Activated CD4-positive, alpha-beta T cell treated with anti-CD3 and anti-CD28 coated beads for 1 hour (primary cell): ENCODE measurements at places on chromosomes 6 and 20.

DNA sequence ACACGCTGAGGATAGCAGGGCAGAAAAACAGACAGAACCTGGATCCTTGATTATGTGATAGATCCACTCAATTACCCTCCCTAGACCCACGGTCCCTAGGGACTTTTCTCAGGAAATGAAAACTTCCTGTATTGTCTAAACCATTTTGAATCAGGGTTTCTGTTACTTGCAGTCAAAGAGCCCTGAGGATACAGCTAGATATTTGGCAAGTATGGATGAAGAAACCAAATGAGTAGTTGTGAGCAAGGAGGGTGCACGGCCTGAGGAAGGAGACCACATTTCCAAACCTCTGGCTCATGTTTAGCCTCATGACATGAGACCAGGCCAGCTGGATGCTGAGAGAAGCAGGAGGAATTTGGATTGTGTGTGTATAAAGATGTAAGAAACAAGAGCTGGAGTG is 91.6 kb downstream of the MRPL14 start:
- no peak for DNase-seq

GRCh38 chr6:165849534-165850430 is 186.7 kb upstream of the PDE10A start:
- DNase-seq: no peak

GRCh38 chr6:139311831-139312230 is 20.0 kb upstream of the TXLNB start:
- no peak for DNase-seq

DNA sequence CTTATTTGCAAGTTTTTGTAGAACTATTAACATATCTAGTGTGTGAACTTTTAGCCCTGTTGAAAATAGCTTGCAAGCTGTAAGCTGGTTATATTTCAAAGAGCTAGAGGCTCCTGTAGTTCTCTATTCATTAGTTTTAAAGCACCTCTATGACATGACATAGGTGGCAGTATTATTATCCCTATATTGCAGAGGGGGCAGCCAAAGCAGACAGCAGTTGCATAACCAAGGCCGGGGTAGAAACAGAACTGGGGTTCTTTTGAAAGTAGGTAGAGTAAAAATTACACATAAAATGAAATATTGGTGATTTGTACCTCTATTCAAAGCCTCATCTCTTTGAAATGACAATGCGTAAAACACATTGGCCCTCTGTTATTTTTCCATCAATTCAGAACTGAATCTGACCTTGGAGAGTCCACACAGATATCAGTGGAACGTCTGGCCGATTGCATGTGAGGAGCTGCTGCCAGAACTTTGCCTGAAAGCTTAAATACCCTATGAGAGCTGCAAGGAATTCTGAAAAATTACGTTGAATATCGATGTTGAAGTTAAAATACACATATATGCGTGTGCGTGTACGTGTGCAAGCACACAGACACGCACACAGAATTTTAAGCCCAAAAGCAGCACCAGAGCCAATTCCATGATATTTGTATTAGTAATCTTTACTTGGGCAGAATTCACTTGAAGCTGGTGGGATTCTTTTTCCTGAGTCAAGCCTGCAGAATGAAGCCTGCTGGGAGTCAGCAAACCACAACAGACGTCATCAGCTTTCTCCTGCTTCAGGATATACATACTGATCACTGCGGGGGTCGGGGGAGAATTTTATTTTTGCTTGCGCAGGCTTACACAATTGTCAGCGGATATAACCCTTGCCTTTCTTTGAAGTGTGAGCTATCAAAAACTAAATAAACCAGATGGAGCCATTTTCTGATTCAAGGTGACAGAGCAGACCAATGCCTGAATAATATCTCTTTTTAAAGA is 163.2 kb downstream of the PDE7B start:
- DNase-seq: no peak

- no peak for DNase-seq
Measured at GRCh38 chr6:79895382-79896074, 51.8 kb downstream of the ELOVL4 start.

DNA sequence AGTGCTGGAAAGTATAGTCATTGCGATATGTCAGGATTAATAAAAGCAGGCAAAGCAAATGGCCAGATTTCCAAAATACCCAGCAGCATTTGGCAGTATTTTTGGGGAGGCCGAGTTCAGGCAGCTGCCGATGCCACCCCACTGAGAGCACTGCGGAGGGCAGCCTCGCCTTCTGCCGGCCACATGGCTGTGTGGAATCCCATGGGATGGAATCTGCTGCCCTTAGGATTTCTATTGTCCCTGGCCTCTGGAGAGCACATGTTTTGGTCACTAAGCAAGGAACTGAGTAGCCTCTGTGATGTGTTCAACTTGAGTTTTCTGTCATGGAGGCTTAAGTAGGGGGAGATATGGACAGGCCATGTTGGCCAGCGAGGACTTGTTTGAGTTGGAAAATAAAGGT is 123.0 kb downstream of the FARS2 start:
- no peak for DNase-seq

- no peak for DNase-seq
Measured at GRCh38 chr6:135087803-135088202, 33.2 kb upstream of the HBS1L start.

DNA sequence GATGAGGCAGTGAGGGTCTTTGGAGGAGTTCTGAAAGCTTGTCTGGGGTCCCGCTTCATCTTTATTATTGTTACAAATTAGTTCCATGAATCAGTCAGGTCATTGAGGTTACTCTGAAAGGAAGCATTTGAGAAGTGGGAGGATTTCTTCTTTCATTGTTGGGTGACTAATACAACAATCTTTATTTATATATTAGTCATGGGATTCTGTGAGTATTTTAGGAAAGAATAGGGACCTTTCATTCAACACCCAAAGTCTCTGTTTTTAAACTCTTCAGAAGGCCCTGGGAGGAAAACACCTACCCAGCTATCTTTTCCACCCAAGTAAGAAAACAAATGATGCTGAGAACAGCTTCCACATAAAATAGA is 98.3 kb downstream of the SOD2 start:
- no peak for DNase-seq

DNA sequence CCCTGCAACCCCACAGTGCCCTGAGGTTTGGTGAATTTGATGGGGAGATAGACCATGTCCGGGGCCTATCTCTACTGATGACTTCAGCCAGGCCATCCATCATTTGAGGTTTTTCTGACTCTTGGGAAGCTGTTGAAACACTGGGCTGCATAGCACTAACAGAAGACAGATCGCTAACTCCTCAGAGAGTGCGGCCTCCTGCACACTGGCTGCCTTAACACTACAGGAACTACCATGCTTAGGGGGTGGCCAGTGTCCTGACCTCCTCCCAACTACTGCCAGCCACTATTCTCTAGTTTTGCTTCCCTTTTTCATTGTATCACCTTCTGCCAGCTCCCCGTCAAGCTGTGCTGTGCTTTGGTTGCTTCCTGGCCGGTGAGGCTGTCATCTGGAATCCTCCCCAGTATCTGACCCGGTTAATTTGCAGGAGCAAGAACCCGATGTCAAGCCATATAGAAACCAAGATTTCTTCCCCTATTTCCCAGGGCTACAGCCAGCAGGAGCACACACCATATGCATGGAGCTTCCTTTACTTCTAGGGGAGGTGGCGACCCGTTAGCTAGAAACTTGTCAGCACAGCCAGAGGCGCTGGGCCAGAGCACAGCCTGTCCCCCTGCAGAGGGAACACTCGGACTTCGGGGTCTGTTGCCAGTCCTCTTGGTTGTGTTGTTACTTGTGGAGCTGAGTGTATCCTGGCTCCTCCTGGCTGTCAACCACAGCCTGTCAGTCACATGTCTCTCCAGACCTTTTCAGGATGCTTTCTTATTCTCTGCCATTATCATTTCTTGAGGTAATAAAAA is 57.3 kb upstream of the TRAF3IP2 start:
- no peak for DNase-seq

- peak; percentile 37 for DNase-seq
Measured at GRCh38 chr6:111761783-111762312, 111.4 kb downstream of the FYN start.

DNA sequence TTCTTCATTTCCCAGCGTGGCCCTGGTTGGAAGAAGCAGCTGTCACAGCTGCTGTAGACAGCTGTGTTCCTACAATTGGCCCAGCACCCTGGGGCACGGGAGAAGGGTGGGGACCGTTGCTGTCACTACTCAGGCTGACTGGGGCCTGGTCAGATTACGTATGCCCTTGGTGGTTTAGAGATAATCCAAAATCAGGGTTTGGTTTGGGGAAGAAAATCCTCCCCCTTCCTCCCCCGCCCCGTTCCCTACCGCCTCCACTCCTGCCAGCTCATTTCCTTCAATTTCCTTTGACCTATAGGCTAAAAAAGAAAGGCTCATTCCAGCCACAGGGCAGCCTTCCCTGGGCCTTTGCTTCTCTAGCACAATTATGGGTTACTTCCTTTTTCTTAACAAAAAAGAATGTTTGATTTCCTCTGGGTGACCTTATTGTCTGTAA is 292.7 kb downstream of the ESR1 start:
- no peak for DNase-seq

GRCh38 chr20:17969278-17969883 is 563 bp downstream of the MGME1 start:
- no peak for DNase-seq

- DNase-seq: no peak
Measured at GRCh38 chr6:6771964-6772363, 183.4 kb downstream of the LY86 start.

DNA sequence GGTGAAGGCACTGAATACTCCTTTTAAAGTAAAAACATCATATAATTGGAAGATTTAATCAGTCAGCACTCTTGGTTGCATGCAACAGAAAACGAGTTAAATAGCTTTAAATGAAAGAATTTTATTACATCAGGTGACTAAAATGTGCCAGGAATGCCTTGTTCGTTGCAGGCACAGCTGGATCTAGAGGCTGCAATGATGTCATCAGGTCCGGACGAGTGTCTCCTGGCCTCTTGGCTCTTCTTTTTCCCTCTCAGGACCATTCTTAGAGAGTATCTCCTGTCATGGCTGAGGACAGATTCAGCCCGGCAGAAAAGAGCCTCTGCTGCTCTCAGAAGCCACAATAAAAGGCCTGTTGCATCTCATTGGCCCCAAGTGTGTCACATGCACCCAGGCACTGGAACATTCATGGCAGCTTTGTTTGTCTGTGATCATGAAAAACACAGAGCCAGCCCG is 510.7 kb upstream of the SULF2 start:
- DNase-seq: no peak

DNA sequence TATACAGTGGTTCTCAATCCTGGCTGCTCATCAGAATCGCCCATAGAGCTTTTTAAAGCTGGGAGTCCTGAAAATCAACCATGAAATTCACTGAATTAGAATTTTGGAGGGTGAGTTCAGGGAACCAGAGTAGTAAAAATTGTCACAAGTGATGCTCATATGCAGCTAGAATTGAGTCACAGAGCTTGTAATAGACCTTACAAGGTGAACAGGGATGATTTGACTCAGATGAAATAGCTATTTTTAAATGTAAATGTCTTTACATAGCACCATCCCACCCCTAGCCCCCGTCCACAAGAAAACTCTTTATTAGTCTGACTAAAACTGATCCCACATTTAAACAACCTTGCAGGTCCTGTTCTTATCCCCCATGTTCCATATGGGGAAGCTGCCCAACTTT is 531.7 kb downstream of the LMBRD1 start:
- DNase-seq: no peak

DNA sequence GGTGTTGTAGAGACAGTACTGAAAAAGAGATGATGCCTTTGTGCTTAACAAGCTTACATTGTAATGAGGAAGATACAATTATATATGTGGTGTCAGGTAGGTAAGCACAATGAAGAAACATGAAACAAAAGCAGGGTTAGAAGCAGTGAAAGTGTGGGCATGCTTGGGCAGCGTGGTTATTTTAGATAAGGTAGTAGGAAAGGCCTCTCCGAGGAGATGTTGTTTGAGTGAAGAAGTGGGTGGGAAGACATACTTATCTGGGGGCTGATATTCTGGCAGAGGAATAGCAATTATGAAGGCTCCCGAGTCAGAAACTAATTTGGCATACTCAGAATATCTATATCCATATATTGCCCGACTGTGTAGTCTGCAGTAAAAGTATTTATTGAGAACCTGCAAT is 4.7 kb downstream of the CDKAL1 start:
- DNase-seq: no peak
